Cortex of kidney (tissue), 1 donor: ENCODE measurements at places on chromosomes 4 and X.

GRCh38 chr4:173318240-173318639 is 15.9 kb downstream of the HMGB2 start:
- DNase-seq = no peak

DNA sequence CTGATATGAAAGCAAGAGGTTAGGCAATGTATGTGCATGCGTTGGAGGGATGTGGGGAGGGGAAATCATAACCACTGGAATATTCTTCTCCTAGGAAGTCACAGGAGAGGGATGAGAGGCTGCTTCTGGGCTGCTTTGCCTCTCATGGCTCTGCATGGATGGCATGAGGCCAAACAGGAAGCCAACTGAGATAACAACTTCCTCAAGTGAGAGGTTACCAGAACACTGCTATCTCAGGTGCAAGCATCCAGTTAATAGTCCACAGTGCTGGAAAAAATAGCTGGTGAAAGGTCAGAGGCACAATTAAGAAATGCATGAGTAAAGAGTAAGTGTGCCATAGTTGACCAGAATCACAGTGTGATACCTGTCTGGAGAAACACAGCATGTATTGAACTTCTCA is 113.3 kb downstream of the ELOVL6 start:
- no peak for DNase-seq

DNA sequence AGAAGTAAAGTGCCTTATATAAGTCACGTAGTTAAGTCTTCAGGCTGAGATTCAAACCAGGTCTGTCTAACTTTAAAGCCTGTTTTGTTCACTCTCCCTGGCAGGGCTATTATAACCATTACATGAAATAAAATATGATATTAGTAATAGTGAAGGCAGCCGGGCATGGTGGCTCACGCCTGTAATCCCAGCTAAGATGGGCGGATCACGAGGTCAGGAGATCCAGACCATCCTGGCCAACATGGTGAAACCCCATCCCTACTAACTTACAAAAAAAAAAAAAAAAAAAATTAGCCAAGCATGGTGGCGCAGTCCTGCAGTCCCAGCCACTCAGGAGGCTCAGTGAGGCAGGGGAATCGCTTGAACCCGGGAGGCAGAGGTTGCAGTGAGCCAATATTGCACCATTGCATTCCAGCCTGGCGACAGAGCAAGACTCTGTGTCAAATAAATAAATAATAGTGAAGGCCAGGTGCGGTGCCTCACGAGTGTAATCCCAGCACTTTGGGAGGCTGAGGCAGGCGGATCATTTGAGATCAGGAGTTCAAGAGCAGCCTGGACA is 22.1 kb upstream of the SOWAHD start:
- DNase-seq = no peak

- no peak for DNase-seq
These were observed 1.3 kb downstream of the SLC6A8 start for GRCh38 chrX:153688911-153689590.

DNA sequence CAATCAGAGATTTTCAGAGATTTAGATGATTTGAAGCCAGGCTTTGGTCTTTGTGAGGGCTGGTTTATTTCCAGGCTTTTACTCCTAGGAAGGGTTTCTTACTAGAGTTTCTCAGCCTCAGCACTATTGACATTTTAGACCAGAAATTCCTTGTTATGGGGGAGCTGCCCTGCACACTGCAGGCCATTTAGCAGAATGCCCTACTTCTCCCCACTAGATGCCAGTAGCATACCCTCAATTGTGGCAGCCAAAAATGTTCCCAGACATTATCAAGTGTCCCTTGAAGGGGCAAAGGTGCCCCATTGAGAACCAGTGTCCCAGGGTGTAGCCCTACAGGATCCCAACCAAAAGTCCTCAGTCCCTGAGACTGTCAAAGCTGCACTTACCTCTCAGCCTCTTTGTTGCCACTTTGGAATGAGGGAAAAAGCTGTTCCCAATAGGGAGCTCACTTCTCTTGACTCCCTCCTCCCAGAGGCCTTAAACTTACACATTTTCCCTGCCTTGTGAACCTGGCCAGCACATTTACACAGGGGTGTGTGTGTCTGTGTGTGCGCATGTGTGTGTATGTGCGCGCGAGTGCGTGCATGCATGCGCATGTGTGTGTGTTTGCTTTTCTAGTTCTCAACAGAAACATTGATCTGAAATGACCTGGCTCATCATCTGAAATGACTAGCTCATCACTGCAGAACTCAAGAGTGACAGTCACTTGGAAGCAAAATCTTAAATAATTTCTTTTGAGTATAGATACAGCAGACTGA is 231.4 kb downstream of the QDPR start:
- no peak for DNase-seq

GRCh38 chr4:177455561-177455970 is 13.3 kb upstream of the AGA start:
- DNase-seq = no peak

DNA sequence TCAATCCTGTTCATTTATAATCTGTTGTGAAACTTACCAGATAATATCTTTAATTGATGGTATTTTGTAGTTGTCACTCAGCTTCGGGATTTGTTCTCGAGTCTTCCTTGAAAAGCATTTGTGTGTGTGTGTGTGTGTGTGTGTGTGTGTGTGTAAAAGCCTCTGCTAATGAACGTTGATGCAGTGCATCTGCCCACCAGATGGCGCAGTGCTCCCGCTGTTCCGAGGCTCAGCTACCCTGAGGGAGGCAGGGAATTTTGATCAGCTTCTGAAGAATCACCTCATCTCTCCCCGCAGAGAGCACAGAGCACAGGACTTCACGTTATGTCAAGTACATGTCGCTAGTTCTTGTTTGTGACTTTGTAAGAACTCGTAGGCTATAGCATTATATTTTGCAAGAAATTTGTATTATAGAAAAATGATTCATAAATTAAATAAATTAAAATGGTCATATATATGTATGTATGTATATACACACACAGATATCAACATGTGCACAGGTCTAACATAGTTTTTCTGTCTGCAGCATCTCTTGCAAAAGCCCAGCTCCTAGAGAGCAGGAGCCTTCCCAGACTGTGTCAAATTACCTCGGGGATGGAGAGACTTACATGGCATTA is 316.7 kb upstream of the IGFBP7 start:
- no peak for DNase-seq

DNA sequence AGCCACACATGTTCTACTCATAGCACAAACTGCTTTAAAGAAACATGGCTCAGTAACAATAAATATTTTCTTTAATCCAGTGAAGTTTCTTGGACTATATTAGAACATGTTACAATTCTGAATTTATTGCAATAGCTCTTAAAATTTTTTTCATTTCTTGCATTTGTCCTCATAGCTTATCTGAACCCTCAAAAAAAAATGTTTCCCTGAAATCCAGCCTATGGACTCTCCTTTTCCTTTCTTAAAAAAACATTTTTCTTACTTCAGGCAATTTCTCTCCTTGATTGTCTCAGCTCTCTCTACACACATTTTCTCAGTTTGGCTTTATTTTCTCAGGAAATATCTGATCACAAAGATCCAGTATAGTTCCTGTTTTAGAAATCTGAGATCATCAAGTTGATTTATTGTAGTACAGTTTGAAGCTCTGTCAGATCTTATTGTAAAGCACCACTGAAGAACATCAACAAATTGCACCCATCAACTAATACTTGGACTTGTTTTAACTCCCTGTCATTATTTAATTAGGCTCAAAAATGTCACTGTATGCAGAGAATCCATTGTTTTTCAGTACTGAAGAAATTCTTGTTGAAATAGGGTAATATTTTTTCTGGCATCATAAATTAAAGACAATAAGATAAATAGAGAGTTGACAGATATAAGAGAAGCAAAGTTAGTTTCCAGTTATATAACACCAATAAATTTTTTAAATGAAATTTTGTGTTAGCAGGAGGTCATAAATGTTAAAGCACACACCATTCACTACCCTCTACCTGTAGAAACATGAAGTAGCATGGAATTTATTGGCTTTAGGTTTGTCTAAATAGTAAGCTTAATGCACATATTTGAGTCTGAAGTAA is 317.7 kb downstream of the ARHGAP24 start:
- DNase-seq = no peak

DNA sequence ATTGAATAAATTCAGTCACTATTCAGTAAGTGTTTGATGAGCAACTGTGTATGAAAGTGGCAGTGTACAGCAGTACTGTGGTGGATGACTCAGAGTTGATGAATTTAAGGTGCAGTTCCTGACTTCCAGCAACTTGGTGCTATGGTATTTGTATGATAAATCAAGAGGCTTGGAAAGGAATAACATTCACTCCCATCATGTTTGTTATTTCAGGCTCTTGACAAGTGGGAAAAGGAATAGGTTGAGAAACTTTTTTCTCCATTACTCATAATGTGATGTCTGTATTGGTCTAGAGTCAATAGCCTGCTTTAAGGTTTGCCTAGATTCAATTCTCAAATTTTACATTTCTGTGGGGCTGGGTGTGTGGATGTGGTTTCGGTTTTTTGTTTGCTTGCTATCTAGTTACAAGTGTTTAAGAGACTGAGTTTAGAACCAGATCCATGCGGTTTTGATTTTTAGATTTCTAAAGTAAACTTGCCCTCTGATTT is 35.1 kb upstream of the CYP2U1 start:
- DNase-seq = no peak

- DNase-seq = no peak
These were observed 44.4 kb downstream of the KIAA0232 start for GRCh38 chr4:6826781-6827508.

GRCh38 chr4:121741751-121742150 is 23.2 kb downstream of the SMIM43 start:
- DNase-seq = no peak

- no peak for DNase-seq
These were observed 160.3 kb upstream of the FRG1 start for GRCh38 chr4:189780391-189780790.

DNA sequence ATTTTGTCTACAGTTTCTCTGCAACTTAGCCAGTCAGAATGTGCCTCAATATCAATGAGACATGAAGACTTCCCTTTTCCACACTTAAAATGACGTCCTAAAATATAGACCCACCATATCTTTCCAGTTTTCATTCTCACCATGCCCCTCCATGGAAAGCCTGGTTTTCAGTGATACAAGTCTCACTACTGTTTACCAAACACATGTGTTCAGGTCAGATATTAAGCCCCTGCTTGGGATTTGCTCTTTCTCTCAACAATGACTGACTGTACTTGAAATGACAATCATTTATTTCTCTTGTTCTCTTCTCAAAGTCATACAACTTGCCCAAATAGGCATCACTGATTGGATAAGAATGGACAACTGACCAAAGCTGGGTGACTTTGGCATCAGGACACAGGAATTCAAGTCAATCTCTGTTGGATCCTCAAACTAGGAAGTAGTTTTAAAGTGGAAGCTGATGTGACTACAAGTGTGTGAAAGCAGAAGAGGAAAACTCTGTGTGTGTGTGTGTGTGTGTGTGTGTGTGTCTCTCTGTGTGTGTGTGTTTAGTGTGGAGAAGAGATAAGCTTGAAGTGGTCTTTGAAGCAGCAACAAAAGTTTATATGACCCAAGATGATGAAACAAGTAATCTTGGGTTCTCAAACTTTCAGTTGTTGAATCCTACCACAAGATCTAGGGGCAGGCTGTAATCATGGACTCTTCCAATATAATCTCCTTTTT is 217.4 kb upstream of the FGF13 start:
- no peak for DNase-seq

GRCh38 chr4:85370400-85371032 is 104.4 kb upstream of the ARHGAP24 start:
- no peak for DNase-seq

GRCh38 chrX:155767051-155767875 is 113.9 kb upstream of the VAMP7 start:
- DNase-seq = no peak

- DNase-seq = no peak
These were observed 35.0 kb downstream of the NUDT11 start for GRCh38 chrX:51461053-51462044.

- DNase-seq = no peak
These were observed 73.4 kb upstream of the MAGEB2 start for GRCh38 chrX:30141966-30142365.

GRCh38 chr4:163693776-163694175 is 199.3 kb downstream of the TMA16 start:
- DNase-seq = no peak

DNA sequence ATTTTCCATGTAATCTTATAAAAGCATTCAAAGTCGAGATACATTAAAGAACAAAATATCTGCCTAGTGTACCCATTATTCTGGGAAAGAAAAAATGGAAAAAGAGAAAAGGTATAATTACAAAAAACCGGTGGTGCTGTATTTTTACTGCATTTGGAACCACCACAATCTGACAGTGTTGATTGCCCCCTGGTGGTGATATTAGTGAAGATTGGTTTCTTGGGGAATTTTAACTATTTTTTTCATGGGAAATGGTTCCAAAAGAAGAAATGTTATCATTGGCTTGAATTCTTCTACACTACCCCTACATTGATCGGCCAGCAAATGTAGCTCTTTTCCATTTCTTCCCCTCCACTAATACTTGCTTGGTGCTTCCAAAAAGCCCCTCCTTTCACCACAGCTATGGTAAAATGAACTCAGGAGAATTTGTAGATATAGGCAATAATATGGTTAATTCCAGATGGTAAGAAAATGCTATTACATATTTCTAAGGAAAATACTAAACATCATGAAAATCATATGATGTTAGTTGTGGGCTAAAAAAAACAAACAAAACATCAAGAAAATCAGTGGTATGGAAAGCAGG is 50.0 kb downstream of the COX18 start:
- DNase-seq = no peak
